ENCODE measurements at places on chromosomes 7 and 10. TPM values are rescaled to one million over a fixed set of nuclear protein-coding genes. Genes with fewer than 3 reads are reported as not detected.

The C1QL3 gene
- total RNA-seq = not detected

The C10orf62 gene
- total RNA-seq = not detected

The ZNF487 gene
- total RNA-seq = 14.3 TPM

DNA sequence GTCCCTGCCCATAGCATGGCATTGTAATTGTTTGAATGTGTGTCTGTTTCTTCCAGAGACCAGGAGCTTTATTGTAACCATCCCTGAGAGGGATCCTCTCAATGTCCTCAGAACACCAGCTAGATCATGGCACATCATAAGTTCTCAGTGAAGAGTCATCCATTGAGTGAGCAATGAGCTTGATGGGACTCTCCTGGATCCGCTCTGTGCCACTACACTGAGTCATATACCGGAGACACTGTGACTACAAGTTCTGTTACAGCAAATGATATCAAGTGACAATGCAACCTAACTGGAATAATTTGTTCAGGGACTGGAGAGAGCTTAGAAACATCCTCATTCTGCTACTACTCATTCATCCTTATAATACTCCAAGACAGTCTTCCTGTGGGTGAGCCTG lies 25.1 kb downstream of the MRPS24 start:
- DNase-seq = no peak

The DGKI gene
- 2.3 TPM for total RNA-seq

DNA sequence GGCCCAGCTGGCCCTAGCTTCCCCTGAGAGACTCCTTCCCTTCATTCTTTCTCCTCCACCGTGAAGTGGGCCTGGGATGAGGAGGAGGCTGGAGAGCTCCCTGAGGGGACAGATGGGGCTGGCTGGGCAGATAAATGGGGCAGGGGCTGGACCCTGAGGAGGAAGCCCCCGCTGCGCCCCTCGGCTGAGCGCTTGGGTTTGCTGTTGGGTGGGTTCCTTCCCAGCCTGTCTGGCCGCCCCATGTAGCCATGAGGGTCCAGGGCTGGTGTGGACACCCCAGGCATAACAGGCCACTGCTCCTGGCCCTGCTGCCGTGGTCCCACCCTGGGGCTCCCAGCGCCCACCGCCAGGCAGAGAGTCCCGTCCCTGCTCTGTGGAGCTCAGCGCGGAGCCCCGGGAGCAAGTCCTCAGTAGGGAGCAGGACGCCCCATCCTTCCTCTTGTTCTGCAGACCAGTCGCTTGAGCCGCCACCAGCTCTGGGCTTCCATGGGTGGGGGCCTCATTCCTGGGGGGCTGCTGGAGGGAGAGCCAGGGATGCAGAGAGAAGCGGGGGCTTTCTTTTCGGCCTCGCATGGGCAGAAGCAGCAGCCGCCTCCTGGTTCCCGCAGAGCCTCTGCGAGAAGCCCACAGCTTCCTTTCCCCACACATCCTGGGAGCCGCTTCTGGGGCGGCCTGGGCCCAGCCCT lies 266.4 kb upstream of the TCERG1L start:
- DNase-seq = peak; percentile 25

- DNase-seq = no peak
These were observed 71.2 kb upstream of the MPP7 start for GRCh38 chr10:28374036-28374435.

- no peak for DNase-seq
These were observed 58.9 kb downstream of the SPOCK2 start for GRCh38 chr10:72029414-72029813.

DNA sequence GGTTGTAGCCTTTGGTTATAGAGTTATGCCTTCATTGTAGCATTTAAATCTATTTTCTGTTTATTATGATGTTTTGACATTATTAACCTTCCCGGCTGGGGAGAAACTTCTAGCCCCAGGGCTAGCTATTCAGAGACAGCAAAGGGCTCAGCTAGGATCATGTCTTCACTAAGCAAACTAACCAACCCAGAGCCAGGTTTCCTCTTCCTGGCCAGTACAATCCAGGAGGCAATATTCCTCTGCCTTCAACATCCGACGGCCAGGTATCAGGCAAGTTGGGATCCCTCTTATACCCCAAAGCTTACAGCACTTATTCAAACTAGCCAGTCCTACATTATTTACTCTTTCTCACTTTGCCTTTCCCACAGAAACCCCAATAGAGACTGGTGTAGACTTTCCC lies 1060.7 kb upstream of the GHITM start:
- no peak for DNase-seq

DNA sequence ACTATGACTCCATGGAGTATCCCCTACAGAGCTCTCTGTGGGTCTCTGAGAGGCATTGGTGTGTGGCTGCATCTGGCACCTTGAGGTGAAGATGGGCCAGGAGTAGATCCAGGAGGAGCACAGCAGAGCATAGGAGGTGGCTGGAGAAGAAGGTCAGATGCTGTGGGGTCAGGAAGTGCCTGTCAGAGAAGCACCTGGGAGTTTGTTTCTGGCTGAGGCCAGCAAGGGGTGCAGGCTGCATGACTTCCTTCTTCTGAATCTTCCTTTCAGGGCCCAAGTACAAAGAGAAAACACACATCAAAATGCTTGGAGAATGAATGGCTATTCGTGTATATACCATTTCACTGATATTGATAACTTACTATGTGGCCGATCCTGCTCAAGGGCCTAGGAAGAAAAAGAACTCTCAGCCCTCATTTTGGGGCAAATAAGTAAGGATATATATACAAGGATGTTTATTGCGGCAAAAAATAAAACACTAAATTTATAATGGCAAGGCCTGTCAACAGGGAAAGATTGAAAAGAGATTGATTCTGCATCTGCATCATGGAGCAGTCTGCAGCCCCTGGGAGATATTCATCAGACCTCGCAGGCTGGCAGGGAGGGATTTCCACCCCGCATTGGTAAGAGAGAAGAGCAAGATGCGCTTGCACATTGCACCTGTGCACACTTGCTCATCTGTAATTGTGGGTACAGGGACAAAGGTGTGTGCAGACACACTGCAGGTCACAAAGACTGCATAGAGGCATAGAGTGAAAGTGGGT lies 39.2 kb downstream of the PTPRE start:
- no peak for DNase-seq

GRCh38 chr7:38932509-38933168 lies 23.6 kb upstream of the VPS41 start:
- DNase-seq = peak; percentile 88

- no peak for DNase-seq
These were observed 134.2 kb downstream of the ELAPOR2 start for GRCh38 chr7:86925221-86925620.

GRCh38 chr10:114697061-114697598 lies 39.1 kb upstream of the ABLIM1 start:
- no peak for DNase-seq

The PROSER2 gene
- total RNA-seq = 23.7 TPM

- no peak for DNase-seq
These were observed 19.8 kb downstream of the CNTNAP2 start for GRCh38 chr7:146136357-146136875.

The CREB3L2 gene
- total RNA-seq = 103 TPM

The INMT gene
- 131 TPM for total RNA-seq

The FAM237B gene
- not detected for total RNA-seq

DNA sequence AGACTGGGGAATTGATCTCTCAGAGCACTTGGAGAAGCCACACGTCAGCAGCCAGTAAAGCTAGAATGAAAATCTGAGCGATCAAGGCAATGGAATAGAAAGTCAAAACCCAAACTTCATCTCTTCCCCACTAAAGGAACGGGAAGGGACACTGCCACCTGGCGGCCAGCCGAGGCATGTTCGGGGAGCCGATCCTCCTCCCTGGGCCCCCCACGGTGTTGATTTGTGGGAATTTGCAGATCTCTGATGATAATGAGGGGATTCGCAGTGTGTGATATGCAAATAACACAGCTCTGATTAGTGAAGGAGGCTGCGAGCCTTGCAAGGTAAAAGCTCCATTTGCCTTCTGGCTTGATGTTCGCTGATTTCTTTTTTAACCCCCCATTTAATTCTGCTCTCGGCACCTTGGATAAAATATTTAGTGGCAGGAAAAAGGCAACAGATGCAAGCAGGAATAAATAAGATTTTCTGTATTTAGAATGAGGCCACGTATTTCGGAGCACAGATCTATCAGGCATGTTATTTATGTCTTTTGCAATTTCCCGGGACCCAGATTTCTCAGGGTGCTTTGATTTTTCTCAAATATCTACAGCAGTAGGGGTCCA lies 258.6 kb downstream of the PAXIP1 start:
- no peak for DNase-seq

GRCh38 chr7:23477962-23478866 lies 7.9 kb upstream of the IGF2BP3 start:
- no peak for DNase-seq

- no peak for DNase-seq
These were observed 10.5 kb downstream of the TMEM168 start for GRCh38 chr7:112779667-112780066.

DNA sequence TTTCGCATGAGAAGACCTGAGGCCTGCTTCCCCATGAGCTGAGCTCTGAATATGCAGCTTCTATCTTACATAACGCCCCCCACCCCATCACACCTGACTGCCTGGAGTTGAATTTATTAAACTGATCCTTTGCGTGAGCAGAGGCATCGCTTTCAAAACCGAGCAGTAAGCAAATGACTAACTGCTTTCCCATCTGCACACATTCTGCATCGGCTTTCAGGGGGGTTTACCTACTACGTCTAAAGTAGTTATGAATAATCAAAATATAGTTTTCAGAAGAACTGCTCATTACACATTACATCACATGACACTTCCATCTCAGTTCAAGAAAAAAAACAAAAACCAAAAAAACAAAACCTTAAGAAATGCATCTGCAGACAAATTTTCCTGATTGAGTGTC lies 54.7 kb upstream of the EGR2 start:
- DNase-seq = no peak

DNA sequence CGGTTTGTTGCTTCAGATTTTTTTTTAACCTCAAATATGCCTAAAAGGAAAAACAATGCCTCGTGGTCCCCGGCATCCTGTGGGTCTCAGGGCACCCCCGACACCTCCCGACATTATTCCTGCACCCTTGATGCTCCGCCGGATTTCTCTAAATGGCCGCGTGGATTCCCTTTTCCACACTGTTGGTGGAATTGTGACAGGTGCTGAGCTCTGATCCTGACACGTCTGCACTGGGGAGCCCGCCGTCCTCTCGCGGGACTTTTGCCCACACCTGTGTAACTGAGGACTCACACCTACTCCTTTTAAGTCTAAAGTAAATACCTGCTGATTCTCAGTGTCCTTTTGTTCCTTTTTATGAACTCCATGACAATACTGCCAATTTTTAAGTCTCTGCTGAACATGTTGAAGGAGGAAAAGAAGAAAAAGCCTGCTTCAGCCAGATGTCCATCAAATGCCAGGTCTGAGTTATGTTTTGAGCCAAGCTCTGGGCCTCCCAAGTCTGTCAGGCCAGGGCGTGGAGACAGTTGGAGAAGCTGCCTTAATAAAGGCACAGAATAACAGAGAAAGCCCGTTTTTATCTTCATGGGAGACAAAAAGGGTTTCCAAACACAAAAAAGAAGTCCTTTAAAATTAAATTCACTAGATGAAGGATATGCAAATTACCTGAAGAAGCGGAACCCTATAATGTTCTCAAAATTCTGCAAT lies 568.2 kb downstream of the DNAJB6 start:
- DNase-seq = no peak
